Activated naive CD8-positive, alpha-beta T cell treated with anti-CD3 and anti-CD28 coated beads, Interleukin-2, amount 10 ng/mL, durations not matched to agents 7 days and 5 days (primary cell): ENCODE measurements at places on chromosomes 6 and 20. TPM values are rescaled to one million over a fixed set of nuclear protein-coding genes. Genes with fewer than 3 reads are reported as not detected.

The EYS gene
- not detected for total RNA-seq

The PAX1 gene
- total RNA-seq = not detected

The FABP7 gene
- total RNA-seq = not detected

The ADGB gene
- total RNA-seq = not detected

The SYCP2L gene
- total RNA-seq = 0.31 TPM

The PLA2G7 gene
- total RNA-seq = 9.6 TPM

The XKR7 gene
- not detected for total RNA-seq

The FYN gene
- total RNA-seq = 409 TPM

The NKX2-2 gene
- not detected for total RNA-seq

The ERGIC3 gene
- total RNA-seq = 123 TPM

The ANKRD66 gene
- not detected for total RNA-seq

The POPDC3 gene
- total RNA-seq = not detected

The LY86 gene
- total RNA-seq = 5.5 TPM
